ENCODE measurements at places on chromosomes 5 and 9.
A peak's percentile ranks its signal among the peaks of the same experiment; 100 is the strongest.

- peak; percentile 57 for DNase-seq
Observed at GRCh38 chr9:2029666-2030170, 14.6 kb downstream of the SMARCA2 start.

DNA sequence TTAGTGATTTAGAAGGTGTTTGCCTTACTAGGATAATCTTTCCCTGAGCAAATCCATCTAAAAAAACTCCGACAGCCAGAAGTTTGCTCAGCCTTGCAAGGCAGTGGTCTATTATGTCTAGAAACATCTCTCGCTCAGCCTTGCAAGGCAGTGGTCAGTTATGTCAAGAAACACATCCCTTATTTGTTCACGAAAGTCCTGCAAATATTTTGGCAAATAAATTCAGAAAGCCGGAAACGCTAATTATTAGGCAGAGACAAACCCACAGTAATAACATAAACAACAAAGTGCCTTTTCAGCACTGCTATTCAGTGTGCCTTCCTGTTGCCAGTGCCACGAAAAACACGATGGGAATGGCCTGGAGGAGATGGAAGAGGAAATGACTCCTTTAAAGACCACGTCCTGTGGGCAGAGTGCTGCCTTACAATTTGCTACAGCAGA lies 184.5 kb downstream of the GNAQ start:
- DNase-seq, result no peak

- no peak for DNase-seq
Observed at GRCh38 chr5:62778316-62779009, 199.8 kb downstream of the LRRC70 start.

DNA sequence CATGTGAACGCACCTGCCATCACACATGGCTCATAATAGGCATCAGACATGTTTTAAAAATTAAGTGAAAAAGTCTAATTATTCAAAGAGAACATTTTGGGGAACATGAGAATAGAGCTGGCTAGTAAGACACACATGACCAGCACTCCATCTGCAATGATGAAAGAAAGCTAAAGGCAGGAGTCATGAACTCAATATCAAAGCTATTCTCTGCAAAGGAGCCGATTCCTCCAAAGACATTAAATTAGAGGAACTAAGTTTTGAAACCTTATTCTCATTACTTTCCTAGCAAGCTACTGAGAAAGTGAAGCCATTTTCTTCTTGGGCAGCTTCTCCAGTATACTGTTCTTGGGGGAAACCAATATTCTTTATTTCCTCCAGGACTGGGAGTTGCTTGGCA lies 172.0 kb downstream of the CRB2 start:
- DNase-seq, result no peak

- peak; percentile 88 for DNase-seq
Observed at GRCh38 chr9:120965344-120966012, 38.9 kb upstream of the TRAF1 start.

GRCh38 chr5:71973563-71973962 lies 133.7 kb upstream of the MAP1B start:
- DNase-seq, result no peak

- DNase-seq, result no peak
Observed at GRCh38 chr5:68419081-68419636, 203.6 kb downstream of the PIK3R1 start.

GRCh38 chr9:91202736-91203283 lies 158.9 kb downstream of the AUH start:
- DNase-seq, result no peak

DNA sequence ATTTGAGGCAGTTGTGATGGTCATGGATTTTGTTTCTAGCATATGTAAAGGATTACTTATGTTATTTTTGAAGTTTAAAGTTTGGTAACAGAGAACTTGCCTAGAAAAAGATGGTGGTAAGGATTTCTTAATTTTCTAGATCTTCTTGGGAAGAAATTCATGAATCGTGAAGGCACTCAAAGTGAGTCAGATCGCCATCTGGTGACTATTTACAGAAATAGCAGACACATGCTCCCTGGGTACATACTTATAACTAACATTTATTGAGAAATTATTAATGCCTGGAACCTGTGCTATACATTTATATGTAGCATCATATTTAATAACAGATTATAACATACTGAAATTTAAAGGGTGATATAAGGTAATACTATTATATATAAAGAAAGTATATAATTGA lies 299.7 kb downstream of the IZUMO3 start:
- no peak for DNase-seq

- DNase-seq, result no peak
Observed at GRCh38 chr9:38486056-38486615, 61.9 kb upstream of the IGFBPL1 start.

DNA sequence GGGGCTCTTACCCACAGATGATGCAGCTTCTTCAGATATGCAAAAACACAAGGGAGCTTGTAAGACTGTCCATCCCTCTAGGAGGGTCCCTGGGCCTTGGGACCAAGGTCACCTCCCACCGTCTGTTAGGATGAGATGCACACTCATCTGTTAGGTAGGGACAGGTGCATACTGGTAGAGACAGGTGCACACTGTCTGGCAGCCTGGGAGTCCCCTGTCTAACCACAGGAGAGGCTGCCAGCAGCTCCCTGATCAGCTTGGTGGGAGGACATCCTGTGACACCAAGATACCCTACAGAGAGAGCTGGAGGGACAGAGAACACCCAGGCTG lies 13.2 kb downstream of the TSPAN17 start:
- DNase-seq, result no peak

DNA sequence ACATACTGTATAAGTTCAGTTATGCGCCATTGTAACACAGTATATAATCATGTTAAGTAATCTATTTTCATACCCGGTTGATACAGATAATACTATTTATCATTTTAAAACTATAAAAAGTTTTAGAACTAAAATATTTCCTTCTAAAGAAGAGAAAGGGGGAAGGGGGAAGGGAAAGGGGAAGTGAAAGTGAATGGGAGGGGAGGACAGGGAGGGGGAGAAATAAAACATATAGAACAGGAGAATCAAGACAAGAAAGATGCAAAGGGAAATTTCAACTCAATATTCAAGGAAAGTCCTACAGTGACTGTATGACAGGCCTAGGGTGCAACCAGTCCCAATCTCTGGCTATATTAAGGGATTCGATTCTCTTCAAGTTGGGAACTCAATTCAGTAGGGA lies 1278.8 kb downstream of the MAT2B start:
- no peak for DNase-seq

Data from NCI-H2227 treated with DMSO at 0.1 percent for 48 hours (cell line).